ENCODE measurements at places on chromosomes 2 and 18.

DNA sequence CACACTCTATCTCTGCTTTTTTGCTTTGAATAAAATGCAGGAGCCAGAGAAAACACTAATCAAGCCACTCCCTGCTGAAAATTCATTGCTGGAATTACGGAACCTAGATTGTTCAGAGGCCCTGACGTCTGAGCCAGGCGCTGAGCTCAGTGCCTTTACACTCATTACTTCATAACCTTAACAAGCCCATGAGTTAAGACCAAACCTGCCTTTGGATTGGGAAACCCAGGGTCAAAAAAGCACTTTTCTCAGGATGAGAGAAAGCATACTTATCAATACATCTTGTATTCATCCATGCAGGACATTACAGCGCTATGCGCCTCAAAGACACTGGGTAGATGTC, 762 bp downstream of the INO80C start:
- no peak for DNase-seq

GRCh38 chr2:191676790-191677645, 918 bp upstream of the NABP1 start:
- no peak for DNase-seq

DNA sequence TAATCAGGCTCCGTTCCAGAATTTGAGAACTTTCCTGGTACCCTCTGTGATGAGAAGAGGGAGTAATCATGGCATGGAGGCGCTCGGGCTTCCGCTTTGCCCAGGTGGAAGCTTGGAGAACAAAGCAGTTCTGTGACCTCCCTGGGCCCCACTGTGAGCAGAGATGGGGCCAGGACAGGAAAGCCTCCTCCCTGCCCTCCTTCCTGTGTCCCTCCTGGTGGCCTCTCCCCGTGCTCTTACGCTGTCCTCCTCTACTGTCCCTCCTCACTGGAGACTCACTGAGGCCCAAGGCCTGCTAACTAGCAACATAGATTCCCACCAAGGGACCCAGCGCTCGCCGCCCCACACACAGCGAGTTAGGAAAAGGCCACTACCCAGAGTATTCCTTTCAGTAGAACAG, 119.8 kb downstream of the MAPK4 start:
- no peak for DNase-seq

DNA sequence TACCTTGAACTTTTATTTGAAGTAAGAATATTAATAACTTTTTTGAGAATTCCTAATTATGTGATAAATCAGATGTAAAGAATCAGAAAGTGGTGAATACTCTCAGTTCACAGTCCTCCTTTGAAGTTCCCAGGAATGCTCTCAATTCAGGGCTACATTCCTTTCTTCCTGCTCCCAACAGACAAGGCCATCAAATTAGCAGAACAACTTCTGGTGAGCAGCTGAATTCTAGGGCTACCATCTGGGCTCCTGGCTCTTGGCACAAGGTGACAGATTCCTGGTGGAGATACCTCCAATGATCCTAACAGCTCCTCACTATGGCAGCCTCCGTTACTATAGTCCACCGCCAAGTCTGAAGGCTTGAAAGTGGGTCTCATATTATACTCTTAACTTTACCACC, 37.8 kb upstream of the OLA1 start:
- DNase-seq: no peak

DNA sequence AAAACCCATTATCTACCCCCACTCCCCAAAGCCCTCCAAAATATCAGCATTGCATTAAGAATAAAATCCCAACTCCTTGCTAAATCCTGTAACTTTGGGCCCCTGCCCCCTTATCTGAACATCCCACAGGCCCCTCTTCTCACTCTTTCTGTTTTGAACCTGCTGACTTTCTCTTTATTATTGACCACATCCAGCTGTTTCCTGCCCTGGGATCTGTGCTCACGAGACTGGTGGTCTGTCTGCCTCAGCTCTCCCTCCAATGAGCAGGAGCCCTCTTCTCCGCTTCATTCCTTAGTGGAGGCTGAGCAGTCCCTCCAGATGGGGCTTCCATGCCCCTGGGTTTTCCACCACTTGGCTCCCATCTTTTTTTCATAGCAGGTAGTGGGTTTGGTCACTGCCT, 116.9 kb downstream of the ACKR3 start:
- DNase-seq: no peak

- no peak for DNase-seq
These were observed 734.8 kb upstream of the NXPH2 start for GRCh38 chr2:139514951-139515350.

GRCh38 chr2:26195040-26195984, 22.4 kb downstream of the GAREM2 start:
- no peak for DNase-seq

GRCh38 chr18:74278058-74278457, 13.7 kb downstream of the CYB5A start:
- DNase-seq: no peak

GRCh38 chr18:76687304-76687962, 134.9 kb upstream of the ZNF236 start:
- no peak for DNase-seq

DNA sequence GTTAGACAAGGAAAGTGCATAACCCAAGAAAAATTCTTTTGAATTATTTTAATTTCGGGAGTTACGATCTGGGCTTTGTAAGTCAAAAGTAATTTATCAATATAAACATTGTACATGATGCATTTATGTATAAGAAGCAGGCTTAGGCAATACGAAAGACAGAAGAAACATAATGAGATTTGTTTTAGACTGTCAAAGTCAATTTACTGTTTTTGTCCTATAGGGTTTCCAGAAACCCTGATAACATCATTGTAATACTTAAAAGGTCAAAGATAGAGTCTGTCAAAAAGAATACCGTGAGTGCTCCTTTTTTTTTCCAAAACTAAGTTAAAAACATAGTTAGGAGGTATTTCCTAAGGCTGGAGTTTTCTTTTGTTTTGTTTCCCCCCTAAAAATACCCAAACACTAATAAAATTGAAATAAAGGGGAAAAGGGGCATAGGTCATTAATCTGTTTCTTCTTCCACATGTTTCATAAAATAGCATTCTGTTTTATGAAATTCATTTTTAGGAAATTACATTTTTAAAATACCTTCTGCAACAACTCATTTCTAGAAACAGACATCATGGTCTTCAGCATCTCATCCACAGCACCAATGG, 16.1 kb downstream of the C1D start:
- no peak for DNase-seq

DNA sequence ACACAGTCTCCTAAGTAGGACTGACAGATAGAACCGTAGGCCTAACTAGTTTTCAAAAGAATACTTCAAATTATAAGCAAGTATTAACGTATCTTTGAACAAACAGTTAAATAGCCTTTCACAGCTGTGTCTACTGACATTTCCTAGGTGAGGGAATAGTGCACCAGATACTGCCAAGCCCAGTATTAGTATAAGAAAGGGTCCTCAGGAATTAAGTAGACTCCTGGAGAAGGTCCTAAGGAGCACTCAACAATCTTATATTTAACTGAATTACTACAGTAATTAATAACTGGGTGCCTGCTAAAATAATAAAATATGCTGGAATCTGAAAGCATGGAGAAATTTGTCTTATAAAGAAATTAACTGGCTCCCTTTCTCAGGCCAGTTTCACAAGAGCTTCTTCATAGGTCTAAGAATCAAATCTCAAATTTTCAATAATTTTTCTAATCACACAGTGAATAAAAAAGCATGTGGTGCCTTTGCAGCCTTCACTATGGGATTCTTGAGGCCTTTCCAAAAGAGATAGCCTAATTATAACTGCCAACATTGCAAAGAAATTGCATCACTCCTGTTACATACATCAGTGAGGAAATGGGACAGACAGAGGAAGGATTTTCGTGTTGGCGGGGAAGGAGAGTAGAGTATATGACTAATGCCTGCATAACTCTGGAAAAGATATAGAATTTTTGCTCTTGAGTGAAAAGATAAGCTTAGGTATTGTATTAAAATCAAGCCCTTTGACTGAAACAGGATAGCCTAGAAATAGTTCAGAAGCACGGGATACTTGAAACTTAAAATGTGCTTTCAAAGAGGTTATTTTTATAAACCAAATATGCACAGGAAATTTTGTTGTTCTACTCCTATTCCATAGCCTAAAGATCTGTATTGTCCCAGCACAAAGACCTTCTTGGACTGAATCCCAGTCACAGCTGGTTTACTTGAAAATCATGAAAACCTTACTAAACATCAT, 228.6 kb upstream of the STK17B start:
- DNase-seq: no peak

GRCh38 chr18:49081511-49082155, 130.9 kb upstream of the SMAD7 start:
- DNase-seq: no peak

DNA sequence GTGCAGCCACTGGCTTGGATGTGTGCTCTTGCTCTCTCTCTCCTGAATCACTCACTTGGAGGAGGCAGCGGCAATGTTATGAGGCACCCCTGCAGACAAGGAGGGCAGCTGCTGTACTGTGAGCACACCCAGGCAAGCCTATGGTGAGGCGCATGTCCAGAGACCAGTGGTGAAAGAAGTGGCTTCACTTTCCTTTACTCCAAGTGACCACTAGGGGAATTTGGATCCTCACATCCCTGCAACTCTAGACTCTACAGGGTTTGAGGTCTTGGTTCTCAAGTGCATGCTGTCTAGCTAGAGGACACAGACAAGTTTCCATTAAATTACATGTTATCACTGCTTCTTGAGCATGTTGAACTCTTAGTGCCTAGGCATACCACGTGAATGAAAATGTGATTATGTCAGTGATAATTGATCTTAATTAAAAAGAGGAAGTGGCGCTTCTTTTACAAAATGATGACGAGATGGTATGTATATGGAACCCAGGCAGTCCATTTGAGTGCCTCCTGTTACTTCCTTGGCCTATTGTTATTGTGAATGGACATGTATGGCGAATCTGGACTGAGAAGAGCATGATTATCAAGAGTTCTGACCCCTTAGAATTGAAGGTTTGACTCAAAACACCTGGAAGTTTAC, 181.0 kb upstream of the CDH2 start:
- no peak for DNase-seq

GRCh38 chr2:126946318-126947102, 47.8 kb downstream of the TEX51 start:
- no peak for DNase-seq

GRCh38 chr18:59834267-59834666, 65.5 kb upstream of the PMAIP1 start:
- DNase-seq: no peak

DNA sequence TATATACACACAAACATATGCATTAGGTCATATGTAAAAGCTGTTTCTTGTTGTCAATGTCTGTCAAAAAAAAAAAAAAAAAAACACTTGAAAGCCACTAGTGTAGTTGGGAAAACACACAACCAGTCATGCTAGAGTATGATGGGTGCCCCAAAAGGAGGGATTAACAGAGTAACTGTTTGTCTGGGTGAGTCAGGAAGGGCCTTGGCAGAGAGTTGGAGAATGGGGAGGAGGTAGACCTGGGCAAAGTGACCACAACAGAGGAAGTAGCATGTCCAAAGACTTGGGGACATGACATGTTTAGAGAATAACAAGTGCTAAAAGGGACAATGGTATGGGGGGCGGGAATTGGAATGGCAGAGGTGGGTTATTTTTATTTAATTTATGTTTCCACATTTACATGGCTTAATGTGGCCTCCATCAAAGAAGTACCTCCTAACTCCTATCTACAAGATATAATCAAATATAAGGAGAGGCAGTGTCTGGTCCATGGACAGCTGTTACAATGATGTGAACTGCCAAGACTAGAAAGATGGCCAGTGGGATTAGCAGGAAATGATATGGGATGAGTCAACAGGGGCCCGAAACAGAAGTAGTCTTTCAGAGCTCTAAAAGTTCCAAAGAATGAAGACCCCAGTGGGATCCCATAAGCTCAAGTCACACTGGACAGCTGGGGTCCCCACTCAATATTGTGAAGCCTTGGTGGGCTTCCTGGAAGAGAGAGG, 99.9 kb upstream of the ZFP36L2 start:
- no peak for DNase-seq

- no peak for DNase-seq
These were observed 612.1 kb downstream of the KCNJ3 start for GRCh38 chr2:155310589-155310988.

- DNase-seq: no peak
These were observed 223.7 kb upstream of the TRIB2 start for GRCh38 chr2:12493031-12493513.

DNA sequence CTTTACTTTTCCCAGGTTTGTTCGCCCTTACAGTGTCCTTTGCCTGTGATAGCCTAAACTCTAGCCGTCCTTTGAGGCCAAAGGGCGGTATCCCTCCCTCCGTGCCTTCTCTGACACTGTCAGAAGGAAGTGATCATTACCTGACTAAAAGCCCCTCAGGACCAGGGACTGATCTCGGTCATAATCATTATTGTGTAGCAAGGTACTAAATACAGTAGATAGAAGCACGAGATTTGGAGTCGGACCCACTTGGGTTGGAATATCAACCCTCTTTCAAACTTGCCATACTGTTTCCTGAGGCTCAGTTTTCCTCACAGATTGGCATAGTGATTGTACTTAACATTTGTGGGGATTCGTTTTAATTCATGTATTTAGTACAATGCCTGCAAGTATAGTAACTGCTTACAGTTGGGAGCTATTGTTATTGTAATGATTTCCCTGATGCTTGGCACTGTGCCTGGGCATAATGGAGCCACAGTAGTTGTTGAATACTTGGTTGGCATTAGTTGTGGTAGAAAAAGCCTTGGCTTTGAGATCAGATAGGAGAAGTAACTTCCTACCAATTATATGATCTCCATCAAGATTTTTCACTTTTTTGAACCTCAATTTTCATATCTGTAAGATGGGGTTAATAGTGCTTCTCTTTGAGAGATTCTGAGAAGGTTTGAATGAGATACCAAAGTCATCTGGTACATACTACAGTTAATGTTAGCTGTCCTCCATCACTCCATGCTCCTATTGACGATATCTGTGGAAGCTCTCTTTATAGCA, 836 bp downstream of the STK11IP start:
- no peak for DNase-seq

DNA sequence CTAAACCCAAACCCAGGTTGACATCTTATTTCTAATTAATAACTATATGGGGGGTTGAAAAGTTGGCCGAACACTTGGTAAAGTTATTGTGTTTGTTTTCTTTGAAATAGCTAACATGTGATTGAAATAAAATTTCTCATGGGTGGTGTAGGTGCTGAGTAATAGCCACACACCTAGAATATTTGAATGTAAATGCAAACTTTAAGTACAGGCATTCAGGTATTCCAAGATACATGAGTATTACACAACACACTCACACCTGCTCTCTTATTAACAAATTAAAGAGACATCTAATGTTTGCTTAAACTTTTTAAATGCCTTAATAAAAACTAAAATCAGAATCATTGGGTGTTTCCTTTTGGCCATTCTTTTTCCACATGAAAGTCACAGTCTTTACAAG, 165.5 kb downstream of the EHBP1 start:
- DNase-seq: no peak

DNA sequence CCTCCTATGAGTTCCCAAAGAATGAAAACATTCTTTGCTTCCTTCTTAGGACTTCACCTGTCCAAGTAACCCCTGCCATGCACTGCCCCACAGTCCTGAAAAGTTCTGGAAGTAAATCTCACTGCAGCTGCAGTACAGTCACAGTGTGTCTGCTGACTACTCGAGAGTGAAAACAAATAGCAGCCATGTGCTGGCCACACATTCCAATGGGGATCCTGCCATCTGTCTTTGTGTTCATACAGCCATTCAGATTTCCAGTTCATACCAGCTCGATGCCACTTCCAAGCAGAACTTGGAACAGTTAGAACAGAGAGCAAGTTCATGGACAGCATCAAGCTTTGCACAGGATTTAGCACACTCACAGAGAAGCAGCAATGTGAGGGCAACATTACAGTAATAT, 629.9 kb upstream of the ACVR2A start:
- no peak for DNase-seq

GRCh38 chr2:215970425-215970824, 42.9 kb downstream of the MREG start:
- DNase-seq: no peak
